ENCODE measurements at places on chromosomes 11 and 22.

GRCh38 chr11:68658661-68659060 lies 25.7 kb upstream of the GAL start:
- H3K4me3 ChIP-seq: peak overlapping the region; percentile 58
- no peaks in the 10 kb centered on the region for H3K36me3 ChIP-seq
- no peak for DNase-seq

DNA sequence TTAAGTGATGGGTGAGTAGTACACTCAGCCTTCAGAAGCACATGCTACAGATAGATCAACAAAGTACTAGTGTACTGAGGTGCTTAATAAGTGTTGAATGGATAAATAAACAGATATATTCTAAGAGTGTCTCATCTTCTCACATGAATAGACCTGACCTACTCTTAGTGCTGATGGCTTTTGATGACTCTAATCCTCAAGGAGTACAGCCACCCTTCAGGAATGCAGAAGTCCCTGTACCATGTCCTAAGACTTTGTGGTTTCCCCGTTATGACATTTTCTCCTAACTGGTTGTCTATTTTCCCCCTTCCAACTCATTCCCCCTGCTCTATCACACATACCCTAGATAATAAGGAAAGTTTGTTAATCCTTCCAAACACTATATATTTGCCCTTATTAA lies 61.6 kb downstream of the C11orf65 start:
- no peak for DNase-seq
- H3K36me3 ChIP-seq: no peaks in the 10 kb centered on the region

DNA sequence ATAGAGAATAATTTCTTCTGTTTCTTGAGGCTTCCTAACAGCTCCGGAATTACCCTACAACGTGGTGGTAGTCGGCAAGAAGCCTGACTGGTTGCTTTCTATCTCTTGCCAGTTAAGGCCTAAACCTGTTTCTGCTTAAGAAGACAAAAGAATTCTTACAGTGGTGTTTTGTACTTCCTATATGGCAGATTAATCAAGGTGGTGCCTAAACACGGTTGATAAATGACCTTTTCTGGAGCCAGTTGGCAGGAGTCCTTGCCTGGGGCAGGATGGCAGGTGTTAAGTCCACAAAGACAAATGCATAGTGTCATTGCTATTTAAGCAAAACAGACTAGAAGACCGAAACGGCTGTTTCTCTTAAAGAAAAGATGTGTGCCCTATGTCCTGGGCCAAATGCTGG lies 9.9 kb downstream of the GVQW3 start:
- no peaks in the 10 kb centered on the region for H3K36me3 ChIP-seq
- peak overlapping the region; percentile 71 for H3K27ac ChIP-seq
- peaks cover 9% of the 10 kb centered on the region for H3K4me1 ChIP-seq
- H3K27me3 ChIP-seq: peaks cover 11% of the 10 kb centered on the region
- no peak for DNase-seq

DNA sequence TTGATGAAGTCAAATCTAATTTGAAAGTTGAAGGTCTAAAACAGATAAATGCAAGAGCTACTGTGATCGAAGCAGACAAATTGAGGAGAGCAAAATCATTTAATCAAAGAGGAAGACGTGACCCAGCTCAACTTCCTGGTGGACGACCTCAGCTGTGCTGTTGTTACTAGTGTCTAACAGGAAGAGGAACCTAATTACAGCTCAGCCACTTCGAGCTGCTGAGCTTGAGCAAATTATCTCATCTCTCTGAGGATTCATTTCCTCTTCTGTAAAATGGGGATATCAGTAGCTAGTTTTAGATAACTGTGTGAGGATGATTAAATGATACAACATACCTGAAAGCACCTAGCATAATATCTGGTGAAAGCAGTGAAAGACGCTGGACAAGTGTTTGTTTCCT lies 48.6 kb upstream of the OLFML1 start:
- H3K4me1 ChIP-seq: peaks cover 17% of the 10 kb centered on the region
- no peak overlapping the region for H3K4me3 ChIP-seq
- no peak for DNase-seq
- H3K36me3 ChIP-seq: no peaks in the 10 kb centered on the region

All from type B pancreatic cell (in vitro differentiated cells).